Omental fat pad (tissue), 4 donors: ENCODE measurements at places on chromosomes 16 and 17.

GRCh38 chr17:8430966-8431365 lies 4.7 kb upstream of the NDEL1 start:
- DNase-seq = peak; percentile 75

- DNase-seq = no peak
Measured at GRCh38 chr16:12771341-12771798, 32.3 kb downstream of the CPPED1 start.

DNA sequence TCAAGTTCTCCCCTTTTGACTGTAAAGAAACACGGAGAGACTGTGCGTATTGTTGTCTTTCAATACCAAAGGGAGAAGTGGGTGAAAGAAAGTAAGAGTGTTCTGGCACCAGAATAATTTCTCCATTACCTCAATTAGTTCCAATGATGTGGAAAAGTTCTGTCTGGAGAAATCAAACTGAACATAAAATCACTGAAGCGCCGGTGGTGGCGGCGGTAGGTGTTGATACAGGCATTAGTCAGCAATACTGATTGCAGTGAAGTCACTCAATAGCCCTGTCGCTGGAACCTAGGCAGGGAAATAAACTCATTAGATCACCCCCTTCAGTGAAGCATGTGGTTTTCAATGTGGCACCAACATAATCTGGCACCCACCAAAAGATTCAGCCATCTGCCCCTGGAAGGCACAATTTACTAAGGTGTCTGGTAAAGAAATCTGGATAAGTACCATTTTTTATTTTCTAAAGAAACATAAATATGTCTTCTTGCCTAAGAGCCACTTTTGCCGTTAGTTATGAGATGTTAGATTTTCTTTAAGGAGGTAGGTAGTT lies 274.2 kb upstream of the SOX9 start:
- no peak for DNase-seq

- DNase-seq = no peak
Measured at GRCh38 chr16:31395647-31396046, 2.5 kb downstream of the ITGAD start.

DNA sequence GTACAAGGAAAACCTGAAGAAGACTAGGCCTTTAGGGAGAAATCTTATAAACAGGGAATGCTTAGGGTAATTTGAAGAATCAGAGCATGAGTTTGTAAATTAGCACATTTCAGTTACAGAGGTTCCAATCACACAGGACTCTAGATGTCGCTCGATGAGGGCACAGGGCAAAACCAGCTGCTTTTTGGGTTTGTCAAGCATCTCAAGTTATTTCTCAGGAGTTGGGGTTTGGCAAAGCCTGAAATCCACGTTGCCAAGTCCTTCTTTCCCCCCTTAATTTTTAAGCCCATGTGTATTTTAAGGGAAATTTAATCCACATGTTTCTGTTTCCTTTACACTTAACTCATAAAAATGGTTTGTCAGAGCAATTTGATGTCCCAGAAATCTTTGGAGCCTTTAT lies 146.9 kb downstream of the ANKFN1 start:
- no peak for DNase-seq
